SJCRH30 (cell line): ENCODE measurements at places on chromosomes 5 and 9.

DNA sequence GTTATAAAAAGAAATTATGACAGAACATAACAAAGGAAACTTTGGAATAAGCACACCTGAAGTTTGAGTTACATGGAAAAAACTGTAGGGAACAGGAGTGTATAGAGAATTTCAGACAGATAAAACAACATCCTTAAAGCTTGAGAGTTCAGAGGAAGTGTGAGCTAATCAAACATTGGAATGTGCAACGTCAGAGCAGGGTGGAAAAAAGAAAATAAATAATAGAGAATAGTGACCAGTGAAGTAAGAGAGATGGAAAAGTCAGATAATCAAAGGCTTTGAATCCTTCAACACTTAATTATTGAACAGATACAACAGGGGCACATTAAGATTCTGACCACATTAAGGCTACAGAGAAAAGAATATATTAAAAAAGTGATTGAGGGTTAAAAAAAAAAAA is 128.5 kb upstream of the CDH10 start:
- H3K27me3 ChIP-seq = no peaks in the 10 kb centered on the region
- H3K36me3 ChIP-seq = no peaks in the 10 kb centered on the region
- H3K27ac ChIP-seq = no peak overlapping the region
- no peak overlapping the region for H3K4me3 ChIP-seq
- no peak for DNase-seq
- no peaks in the 10 kb centered on the region for H3K4me1 ChIP-seq

- H3K4me3 ChIP-seq = no peak overlapping the region
- H3K4me1 ChIP-seq = no peaks in the 10 kb centered on the region
- DNase-seq = no peak
- no peak overlapping the region for H3K27ac ChIP-seq
- H3K27me3 ChIP-seq = no peaks in the 10 kb centered on the region
- no peaks in the 10 kb centered on the region for H3K36me3 ChIP-seq
Observed at GRCh38 chr9:18678821-18679590, 205.1 kb downstream of the ADAMTSL1 start.

DNA sequence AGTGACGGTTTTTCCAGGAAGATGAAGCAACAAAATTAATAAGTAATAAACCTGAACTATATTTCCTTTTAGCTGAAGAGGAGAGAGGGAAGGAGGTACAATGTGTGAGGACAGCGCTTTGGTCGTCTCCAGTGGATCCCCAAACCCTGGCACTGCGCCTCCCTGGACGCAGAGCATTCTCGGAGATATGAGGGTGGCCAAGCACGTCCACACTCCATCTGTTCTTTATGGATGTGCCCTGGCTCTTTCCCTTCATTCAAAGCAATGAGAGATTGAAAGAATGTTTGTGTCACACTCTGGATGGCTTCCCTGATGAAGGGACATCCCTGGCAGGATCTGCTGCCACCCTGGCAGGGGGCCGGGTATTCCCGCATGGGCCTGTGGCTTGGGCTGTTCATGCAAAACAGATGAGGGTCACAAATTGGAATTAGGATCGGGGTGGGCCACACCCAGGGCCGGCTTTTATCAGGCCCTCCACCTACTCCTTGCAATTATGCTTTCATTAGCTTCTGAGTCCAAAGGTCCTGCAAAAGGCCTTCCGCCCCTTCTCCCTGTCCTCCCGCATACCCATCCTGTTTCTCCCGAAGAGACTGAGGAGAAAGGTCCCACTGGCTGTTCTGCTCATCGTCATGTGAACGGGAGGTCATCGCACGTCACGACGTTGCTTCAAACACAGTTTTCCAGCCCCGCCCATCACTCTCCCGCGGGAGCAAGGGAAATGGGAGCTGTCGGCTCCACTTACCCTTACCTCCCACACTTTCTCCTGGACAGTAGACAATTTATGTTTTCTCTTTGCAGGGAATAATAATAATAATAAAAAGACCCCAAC is 286.1 kb upstream of the IRX4 start:
- H3K27me3 ChIP-seq = no peaks in the 10 kb centered on the region
- no peaks in the 10 kb centered on the region for H3K4me1 ChIP-seq
- DNase-seq = no peak
- H3K4me3 ChIP-seq = no peak overlapping the region
- no peaks in the 10 kb centered on the region for H3K36me3 ChIP-seq

DNA sequence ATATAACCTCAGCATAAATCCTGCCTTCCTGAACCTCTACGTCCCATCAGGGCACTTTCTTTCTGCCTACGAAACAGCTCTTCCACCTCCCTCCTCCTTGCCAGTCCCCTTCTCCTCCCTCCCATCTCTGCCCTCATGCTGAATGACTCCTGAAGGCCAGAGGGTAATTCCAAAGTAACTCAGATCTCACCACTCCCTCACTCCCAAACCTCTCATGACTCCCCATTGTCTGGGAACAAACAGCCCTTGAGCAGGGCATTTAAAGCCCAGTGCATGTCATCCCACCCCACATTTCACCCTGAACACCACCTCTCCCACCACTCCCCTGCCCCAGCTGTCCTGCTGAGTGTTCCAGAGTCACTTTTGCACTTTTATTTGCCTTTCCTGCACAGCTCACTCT is 8.9 kb upstream of the FBP1 start:
- H3K36me3 ChIP-seq = no peaks in the 10 kb centered on the region
- no peak overlapping the region for H3K27ac ChIP-seq
- no peak for DNase-seq
- no peaks in the 10 kb centered on the region for H3K4me1 ChIP-seq
- no peak overlapping the region for H3K4me3 ChIP-seq

DNA sequence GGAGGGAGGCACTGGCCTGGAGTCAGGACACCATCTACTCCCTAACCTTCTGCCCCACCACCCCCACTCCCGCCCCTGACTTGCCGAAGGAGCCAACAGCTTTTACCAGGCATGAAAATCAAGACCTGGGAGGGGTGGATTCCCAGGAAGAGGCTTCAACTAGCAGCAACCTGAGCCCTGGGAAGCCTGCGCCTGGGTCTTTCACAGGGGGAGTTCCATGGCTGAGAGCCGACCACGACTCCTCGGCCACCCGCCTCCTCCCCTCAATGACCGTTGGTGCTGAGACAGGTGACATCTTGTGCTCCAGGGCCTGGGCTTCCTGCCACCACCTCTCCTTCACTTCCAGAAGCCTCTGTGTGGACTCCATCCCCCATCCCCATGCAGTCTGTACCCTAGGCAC is 37.1 kb downstream of the BARX1 start:
- H3K4me1 ChIP-seq = no peaks in the 10 kb centered on the region
- H3K27ac ChIP-seq = no peak overlapping the region
- no peak overlapping the region for H3K4me3 ChIP-seq
- no peaks in the 10 kb centered on the region for H3K36me3 ChIP-seq

DNA sequence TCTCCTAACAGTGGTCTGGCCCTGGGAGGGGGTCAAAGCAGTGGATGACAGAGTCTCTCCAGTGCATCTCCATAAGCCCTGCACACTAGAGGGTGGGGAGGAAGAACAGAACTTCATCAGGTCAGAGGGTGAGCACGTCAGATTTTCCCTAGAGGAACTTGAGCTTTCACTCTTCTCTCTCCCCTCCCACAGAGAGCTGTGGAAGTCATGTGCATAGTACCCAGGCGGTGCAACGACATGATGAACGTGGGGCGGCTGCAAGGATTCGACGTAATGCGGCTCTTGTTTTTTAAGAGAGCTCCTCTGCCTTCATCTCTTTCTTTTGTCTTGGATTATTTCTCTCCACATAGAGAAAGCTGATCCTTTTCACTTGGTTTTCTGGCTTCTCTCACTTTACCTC is 100.2 kb upstream of the OTULINL start:
- H3K36me3 ChIP-seq = peaks cover 42% of the 10 kb centered on the region
- H3K27ac ChIP-seq = no peak overlapping the region
- H3K27me3 ChIP-seq = no peaks in the 10 kb centered on the region
- H3K4me1 ChIP-seq = no peaks in the 10 kb centered on the region

- no peaks in the 10 kb centered on the region for H3K27me3 ChIP-seq
- H3K4me1 ChIP-seq = no peaks in the 10 kb centered on the region
- DNase-seq = no peak
- no peak overlapping the region for H3K27ac ChIP-seq
Observed at GRCh38 chr5:118052503-118052902, 935.8 kb downstream of the DTWD2 start.

- DNase-seq = no peak
- no peak overlapping the region for H3K4me3 ChIP-seq
- no peaks in the 10 kb centered on the region for H3K36me3 ChIP-seq
- peaks cover 98% of the 10 kb centered on the region for H3K4me1 ChIP-seq
Observed at GRCh38 chr5:148973455-148973854, 89.4 kb downstream of the SH3TC2 start.

- no peaks in the 10 kb centered on the region for H3K27me3 ChIP-seq
- H3K4me3 ChIP-seq = no peak overlapping the region
- 0 out of 2 replicates have a peak, but pooled peaks cover under 1% of the 10 kb centered on the region for H3K4me1 ChIP-seq
- no peaks in the 10 kb centered on the region for H3K36me3 ChIP-seq
- no peak for DNase-seq
- no peak overlapping the region for H3K27ac ChIP-seq
Observed at GRCh38 chr5:177405805-177406204, 3.6 kb downstream of the F12 start.

GRCh38 chr5:170497311-170498038 is 6.3 kb upstream of the KCNIP1 start:
- DNase-seq = peak; percentile 47
- H3K36me3 ChIP-seq = no peaks in the 10 kb centered on the region
- no peak overlapping the region for H3K27ac ChIP-seq
- H3K4me1 ChIP-seq = no peaks in the 10 kb centered on the region
- H3K27me3 ChIP-seq = no peaks in the 10 kb centered on the region
- no peak overlapping the region for H3K4me3 ChIP-seq

DNA sequence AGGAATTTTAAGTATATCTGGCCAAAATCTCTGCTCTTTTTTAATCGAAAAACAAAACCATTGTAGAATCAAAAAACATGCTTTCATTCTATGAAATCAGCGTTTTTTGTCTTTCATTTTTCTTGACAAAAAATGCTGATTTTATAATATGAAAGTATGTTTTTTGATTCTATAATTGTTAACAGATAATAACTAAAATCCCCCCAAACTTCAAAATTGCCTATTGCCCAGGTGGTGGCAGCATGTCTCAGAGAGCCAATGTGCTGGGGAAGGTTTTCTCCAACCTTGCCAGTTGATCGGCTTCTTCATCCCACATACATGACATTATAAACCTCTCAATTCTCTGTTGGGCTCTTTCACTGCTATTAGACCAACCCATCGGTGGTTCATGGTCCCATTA is 5.1 kb upstream of the SMIM15 start:
- DNase-seq = no peak
- H3K4me3 ChIP-seq = no peak overlapping the region

DNA sequence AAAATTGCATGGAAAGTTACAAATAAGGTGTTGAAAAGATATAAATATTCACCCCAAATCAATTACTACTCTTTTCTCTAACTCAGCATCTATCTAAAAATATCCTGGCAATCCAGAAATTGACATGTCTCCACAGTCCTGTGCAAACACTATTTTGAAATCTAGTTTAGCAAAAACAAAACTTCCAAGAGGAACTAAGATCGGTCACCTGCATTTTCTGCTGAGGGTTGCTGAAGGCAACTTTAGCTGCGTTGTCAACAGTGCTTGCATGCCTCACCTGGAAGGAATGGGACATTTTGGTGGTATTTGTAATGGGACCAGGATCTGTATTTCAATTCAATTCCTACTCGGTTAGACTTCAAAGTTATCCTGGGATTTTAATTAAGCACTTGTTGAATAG is 398.3 kb downstream of the NTRK2 start:
- H3K36me3 ChIP-seq = no peaks in the 10 kb centered on the region
- no peaks in the 10 kb centered on the region for H3K4me1 ChIP-seq
- no peak overlapping the region for H3K27ac ChIP-seq
- no peak for DNase-seq

GRCh38 chr9:99811598-99812383 is 9.9 kb upstream of the NR4A3 start:
- H3K27ac ChIP-seq = no peak overlapping the region
- H3K27me3 ChIP-seq = no peaks in the 10 kb centered on the region
- H3K4me1 ChIP-seq = no peaks in the 10 kb centered on the region

DNA sequence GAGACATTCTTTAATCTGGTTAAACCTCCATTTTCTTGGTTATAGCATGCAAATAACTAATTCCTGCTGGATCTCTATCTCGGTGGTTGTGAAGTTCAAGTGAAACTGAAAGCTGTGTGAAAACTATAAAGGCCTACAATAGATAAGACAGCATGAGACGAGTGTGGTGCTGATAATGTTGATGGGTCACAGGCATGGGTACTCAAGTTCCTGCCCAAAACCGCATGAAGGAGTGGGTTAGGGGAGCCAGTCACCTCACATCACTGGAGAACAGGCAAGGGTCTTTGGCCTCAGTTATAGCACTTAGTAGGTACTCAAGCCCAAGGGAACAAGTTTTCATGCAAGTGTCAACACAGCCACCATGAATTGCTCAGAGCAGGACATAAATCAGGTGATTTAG is 16.7 kb downstream of the HMHB1 start:
- H3K27me3 ChIP-seq = no peaks in the 10 kb centered on the region
- DNase-seq = no peak
- no peaks in the 10 kb centered on the region for H3K36me3 ChIP-seq
- H3K4me1 ChIP-seq = no peaks in the 10 kb centered on the region

DNA sequence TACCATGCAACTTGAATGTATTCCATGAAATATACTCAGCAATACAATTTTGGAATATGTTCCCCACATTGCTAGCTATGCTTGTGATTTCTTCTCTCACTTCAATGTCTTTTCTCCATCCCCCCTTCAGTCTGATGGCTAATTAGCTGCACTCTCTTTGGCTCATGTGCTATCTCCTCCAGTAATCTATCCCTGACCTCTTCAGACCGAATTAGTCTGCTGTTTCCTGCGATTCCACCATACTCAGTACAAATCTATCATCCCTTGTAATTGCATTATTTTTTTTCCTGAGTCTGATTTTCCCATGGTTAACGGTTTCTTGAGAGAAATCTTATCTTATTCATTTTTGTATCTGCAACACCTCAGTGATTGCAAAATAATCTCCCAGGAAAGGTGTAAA is 360.7 kb upstream of the CDH10 start:
- no peak overlapping the region for H3K4me3 ChIP-seq
- no peak for DNase-seq
- H3K4me1 ChIP-seq = no peaks in the 10 kb centered on the region
- H3K27me3 ChIP-seq = no peaks in the 10 kb centered on the region
- no peaks in the 10 kb centered on the region for H3K36me3 ChIP-seq
